ENCODE measurements at places on chromosomes 1 and 21.

- DNase-seq: no peak
Measured at GRCh38 chr1:167957710-167958109, 20.8 kb upstream of the MPC2 start.

GRCh38 chr1:186218654-186219352 is 156.2 kb downstream of the TPR start:
- no peak for DNase-seq

- DNase-seq: no peak
Measured at GRCh38 chr1:184150776-184151531, 99.4 kb downstream of the TSEN15 start.

DNA sequence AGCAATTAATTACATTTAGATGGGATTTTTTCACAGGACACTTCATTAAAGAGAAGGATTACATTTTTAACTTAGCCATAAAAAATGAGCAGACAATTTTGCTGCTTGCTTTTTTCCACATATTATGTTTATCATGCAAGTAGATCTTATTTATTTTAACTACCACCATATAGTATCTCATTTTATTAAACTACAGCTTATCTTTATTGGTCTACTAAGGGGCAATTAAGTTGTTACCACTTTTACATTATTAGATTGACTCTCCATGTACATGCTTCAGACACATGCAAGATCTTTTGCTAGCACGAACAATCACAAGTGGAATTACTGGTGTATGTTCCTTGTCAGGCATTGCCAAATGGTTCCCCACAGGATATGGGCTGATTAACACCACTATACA is 99.8 kb upstream of the NFIA start:
- DNase-seq: no peak

GRCh38 chr1:10784998-10785727 is 11.3 kb downstream of the CASZ1 start:
- no peak for DNase-seq

- no peak for DNase-seq
Measured at GRCh38 chr21:32915099-32915498, 110.6 kb upstream of the OLIG2 start.

GRCh38 chr1:115648717-115649691 is 7.2 kb downstream of the VANGL1 start:
- peak; percentile 9 for DNase-seq

- DNase-seq: no peak
Measured at GRCh38 chr1:41353744-41354143, 7.5 kb upstream of the FOXO6 start.

- DNase-seq: no peak
Measured at GRCh38 chr1:186792870-186793581, 35.7 kb upstream of the PLA2G4A start.

DNA sequence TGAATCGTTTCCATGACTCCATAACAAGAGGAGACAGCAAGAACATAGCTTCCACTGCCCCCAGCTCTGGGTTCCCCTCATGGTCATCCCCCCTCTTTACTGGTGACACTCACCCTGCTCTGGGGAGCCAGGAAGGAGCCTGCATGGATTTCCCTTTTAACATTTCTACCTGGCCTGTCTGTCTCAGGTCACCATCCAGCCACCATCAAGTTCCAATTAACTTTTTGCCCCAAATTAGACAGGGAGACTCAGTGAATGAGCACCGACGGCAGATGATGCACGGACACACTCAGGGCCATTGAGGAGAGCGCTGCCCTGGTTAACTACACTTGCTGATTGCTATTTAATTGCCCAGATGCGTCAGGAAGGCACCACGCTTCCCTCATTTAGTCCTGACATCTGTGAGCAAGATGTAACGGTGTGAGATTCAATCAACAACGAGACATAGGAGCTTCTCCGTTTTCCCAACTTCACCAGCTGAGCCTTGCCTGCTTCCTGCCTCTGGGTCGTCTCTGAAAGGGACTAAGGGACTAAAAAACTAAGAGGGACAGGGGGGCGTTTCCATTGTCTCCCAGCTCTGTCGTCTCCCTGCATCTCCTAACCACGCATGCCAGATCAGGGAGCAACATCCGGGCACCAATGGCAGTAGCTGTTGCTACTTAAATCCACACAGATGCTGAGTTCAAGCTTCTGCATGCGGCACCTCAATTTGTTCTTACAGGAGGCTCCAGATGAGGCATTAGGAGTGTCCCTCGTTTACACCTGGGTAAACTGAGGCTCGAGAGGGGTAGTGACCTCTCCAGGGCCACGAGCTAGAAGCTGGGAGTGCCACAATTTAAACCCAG is 426.7 kb downstream of the NPHP4 start:
- no peak for DNase-seq

DNA sequence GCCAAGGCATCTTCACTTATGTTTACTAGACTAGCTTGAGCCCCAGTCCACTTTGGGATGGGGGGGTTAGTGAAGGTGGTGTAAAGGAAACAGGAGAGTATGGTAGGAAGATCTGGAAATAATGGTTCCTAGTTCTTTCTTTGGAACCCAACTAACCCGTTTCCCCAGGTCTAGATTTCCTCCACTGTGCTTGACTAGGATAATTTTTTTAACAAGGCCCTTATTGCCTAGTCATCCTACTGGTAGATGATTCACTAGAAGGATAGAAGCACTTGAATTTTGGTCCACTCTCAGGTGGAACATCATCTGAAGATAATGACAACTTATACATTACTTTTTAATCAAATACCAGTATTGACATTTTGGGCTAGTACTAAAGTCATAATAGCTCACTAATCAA is 45.9 kb upstream of the MYOCOS start:
- no peak for DNase-seq

GRCh38 chr1:74193908-74194307 is 4.1 kb downstream of the LRRIQ3 start:
- DNase-seq: no peak

GRCh38 chr1:218164930-218165700 is 120.0 kb upstream of the RRP15 start:
- DNase-seq: no peak

- DNase-seq: no peak
Measured at GRCh38 chr1:158969855-158970254, 38.5 kb downstream of the PYHIN1 start.

All from stimulated activated CD4-positive, alpha-beta T cell treated with anti-CD3 and anti-CD28 coated beads, Interleukin-12 subunit alpha, Interleukin-12 subunit beta, amount 100 ng/mL, for 24 hours (primary cell).